Airway epithelial cell (primary cell): ENCODE measurements at places on chromosomes 13 and 19. TPM values are rescaled to one million over a fixed set of nuclear protein-coding genes. Genes with fewer than 3 reads are reported as not detected.

The CLPTM1 gene
- total RNA-seq, result 36.0 and 62.6 TPM in 2 replicates

The PTH2 gene
- total RNA-seq, result not detected in 2 replicates

The CYP4F2 gene
- 0.14 TPM in 1 of 2 replicates, not detected in the other for total RNA-seq

The KLK15 gene
- not detected in 2 replicates for total RNA-seq

The C3 gene
- total RNA-seq, result 5.4 and 11.2 TPM in 2 replicates

The C19orf18 gene
- total RNA-seq, result 0.28 TPM in 1 of 2 replicates, not detected in the other
